Activated CD4-positive, alpha-beta T cell treated with anti-CD3 and anti-CD28 coated beads, Interleukin-2, amount 10 ng/mL, durations not matched to agents 7 days and 5 days (primary cell): ENCODE measurements at places on chromosomes 4 and X. TPM values are rescaled to one million over a fixed set of nuclear protein-coding genes. Genes with fewer than 3 reads are reported as not detected.

OCRL gene
- 1.9 TPM for total RNA-seq

DNA sequence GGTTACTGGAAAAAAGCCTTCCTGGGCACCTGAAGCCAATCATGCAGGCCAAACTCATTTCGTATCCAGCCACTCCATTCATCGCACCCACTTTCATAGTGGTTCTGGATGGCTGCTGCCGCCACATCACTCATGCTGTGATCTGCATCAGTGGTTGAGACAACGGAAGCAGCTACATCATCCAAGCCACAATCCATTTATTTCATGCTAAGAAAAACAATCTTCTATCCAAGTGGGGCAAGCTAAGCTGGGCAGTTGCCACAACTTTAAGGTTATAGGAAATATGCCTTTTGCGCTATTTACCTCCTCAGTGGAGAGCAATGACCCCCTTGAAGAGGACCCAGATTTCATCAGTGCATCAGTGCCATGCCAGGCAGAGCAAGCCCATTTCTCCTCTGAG is 124.6 kb downstream of the GRIA3 start:
- no peaks in the 10 kb centered on the region for H3K27me3 ChIP-seq
- H3K27ac ChIP-seq: no peak overlapping the region
- no peak overlapping the region for H3K4me3 ChIP-seq
- DNase-seq: no peak

- no peaks in the 10 kb centered on the region for H3K27me3 ChIP-seq
- H3K4me1 ChIP-seq: peaks cover 2% of the 10 kb centered on the region
- H3K36me3 ChIP-seq: peaks cover 12% of the 10 kb centered on the region
- H3K27ac ChIP-seq: no peak overlapping the region
- no peak for DNase-seq
Measured at GRCh38 chr4:102994803-102995202, 24.7 kb downstream of the SLC9B1 start.

GRCh38 chr4:10738826-10739489 is 54.4 kb upstream of the CLNK start:
- H3K27me3 ChIP-seq: peaks cover 2% of the 10 kb centered on the region
- DNase-seq: no peak
- H3K4me1 ChIP-seq: no peaks in the 10 kb centered on the region
- no peak overlapping the region for H3K27ac ChIP-seq

DNA sequence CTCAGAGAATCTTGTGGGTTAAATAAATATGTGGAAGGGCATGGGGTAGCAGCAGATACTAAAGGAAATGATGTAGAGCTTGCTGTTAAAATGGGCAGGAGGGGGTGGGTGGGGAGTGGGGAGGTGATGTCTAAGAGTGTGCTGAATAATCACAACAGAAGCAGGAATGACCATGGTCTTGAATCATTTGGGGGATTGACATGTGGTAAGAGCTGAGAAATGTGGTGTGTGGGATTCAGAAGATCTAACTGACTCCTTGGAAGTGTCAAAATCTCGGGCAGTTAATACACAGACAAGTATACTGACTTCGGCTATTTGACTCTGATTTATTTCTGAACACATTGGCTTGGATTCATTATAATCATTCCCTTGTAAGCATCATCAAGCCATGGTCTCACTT is 6.8 kb downstream of the VGLL1 start:
- H3K4me1 ChIP-seq: peaks cover 12% of the 10 kb centered on the region
- H3K27ac ChIP-seq: no peak overlapping the region
- no peak for DNase-seq
- H3K27me3 ChIP-seq: peaks cover 7% of the 10 kb centered on the region
- no peaks in the 10 kb centered on the region for H3K36me3 ChIP-seq

DNA sequence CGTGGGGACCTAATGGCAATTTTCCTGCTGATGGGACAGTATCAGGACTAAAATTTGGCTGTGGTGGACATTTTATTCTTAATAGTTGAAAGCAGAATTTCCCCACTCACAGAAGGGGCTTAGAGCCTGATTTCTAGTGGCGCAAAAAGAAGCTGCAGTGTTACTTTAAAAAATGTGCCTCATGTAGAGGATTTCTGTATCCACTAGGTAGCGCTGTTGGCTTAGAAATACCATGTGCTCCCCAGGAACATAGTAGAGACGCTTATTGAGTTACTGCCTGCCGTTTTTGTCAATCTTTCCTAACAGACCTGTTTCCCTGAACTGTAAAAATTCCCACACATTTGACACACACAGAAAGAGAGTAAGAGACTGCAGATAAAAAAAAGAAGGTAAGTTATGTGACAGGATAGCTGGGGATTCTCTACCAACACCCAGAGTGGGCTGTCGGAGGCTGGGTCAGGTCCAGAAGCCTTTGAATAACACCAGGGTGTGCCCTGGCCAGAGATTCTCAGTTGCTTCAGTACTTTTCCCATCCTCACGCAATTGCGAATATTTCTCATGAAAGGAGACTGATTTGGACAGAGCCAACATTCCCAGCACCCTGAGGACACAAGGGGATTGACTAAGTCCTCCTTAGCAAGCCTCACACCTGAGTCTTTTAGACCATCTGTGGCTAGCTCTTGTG is 88.4 kb downstream of the ZXDA start:
- no peak overlapping the region for H3K27ac ChIP-seq
- peak; percentile 48 for DNase-seq
- no peaks in the 10 kb centered on the region for H3K36me3 ChIP-seq
- H3K27me3 ChIP-seq: peaks cover 1% of the 10 kb centered on the region
- peaks cover 2% of the 10 kb centered on the region for H3K4me1 ChIP-seq

- H3K27me3 ChIP-seq: no peaks in the 10 kb centered on the region
- no peaks in the 10 kb centered on the region for H3K4me1 ChIP-seq
- no peak for DNase-seq
- H3K27ac ChIP-seq: no peak overlapping the region
- H3K36me3 ChIP-seq: peaks cover 1% of the 10 kb centered on the region
Measured at GRCh38 chr4:147901916-147902315, 170.0 kb downstream of the ARHGAP10 start.
